ENCODE measurements at places on chromosomes 6 and 20.
A peak's percentile ranks its signal among the peaks of the same experiment; 100 is the strongest.

DNA sequence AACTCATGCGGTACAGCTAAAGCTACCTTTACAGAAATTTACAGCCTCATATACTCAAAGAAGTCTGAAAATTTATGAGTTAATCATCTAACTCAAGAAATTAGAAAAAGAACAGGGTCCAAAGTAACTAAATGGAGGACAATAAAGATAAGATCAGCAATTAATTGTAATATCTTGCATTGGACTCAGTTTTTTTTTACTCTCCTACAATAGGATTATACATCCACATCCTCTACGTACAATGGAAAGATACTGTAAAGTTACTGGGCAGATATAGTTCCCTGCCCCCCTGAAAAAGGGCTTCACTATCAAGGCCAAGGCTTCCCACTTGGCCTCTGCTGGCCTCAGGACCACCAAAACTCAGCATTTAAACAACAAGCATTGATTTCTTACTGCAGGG, 31.5 kb upstream of the MOCS1 start:
- no peak for DNase-seq

- peak; percentile 54 for DNase-seq
These were observed 8.2 kb downstream of the SENP6 start for GRCh38 chr6:75609639-75610590.

GRCh38 chr6:147881432-147881831, 372.9 kb downstream of the SAMD5 start:
- no peak for DNase-seq

DNA sequence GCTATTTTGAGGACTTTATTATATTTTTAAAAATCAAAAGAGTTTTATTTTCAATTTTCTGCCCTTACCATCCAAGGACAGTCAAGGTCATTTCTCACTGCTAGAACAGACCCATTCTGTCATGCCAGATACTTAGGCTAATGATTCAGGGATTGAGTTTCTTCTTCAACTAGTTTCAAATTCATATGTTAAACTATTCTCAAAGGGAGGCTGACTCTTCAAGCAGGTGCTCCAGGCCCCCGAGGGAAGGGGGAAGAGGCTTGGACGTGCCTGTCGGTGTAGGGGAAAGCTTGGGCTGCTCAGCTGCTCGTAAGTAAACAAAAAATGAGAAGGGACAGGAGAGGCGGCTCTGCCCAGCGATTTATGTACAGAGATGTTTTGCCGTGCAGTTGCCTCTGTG, 69.4 kb upstream of the MYLIP start:
- DNase-seq, result no peak

GRCh38 chr6:160678744-160679401, 14.8 kb upstream of the LPA start:
- DNase-seq, result no peak

DNA sequence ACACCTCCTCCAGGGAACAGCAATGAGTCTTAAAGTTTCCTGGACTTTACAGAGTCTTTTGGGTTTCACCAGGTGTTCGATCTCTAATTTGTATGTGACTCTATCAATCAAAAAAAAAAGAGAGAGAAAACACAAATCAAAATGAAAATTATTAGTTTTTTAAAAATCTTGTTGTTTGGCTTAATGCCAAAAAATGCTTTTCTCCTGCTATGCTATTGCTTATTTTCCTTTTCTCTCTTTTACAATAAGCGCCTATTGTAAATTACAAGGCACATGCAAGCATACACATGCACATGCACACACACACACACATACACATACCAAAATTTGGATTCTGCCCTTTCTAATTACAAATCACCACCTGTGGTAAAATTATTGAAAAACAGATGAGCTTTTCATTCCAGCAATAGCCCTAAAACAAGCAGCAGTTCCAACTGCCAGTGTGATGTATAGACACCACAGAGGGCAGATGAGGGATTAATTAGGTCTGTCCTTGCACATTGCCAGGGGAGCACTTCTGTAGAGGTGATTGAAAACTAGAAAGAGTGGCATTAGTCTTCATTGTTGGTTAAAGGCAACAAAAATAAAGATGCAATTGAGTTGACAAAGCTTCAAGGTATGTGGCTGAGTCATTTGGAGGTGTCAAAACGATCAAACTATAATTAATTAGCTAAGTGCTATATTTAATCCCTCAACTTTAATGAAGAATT, 631.7 kb downstream of the TFAP2B start:
- DNase-seq, result no peak

GRCh38 chr6:105359419-105360370, 43.2 kb downstream of the PREP start:
- peak; percentile 94 for DNase-seq

GRCh38 chr6:102137859-102138258, 744.4 kb downstream of the GRIK2 start:
- DNase-seq, result no peak

- DNase-seq, result no peak
These were observed 46.7 kb downstream of the SLC35D3 start for GRCh38 chr6:136968837-136969236.

- DNase-seq, result no peak
These were observed 420.9 kb upstream of the PLCB4 start for GRCh38 chr20:8647961-8648441.

DNA sequence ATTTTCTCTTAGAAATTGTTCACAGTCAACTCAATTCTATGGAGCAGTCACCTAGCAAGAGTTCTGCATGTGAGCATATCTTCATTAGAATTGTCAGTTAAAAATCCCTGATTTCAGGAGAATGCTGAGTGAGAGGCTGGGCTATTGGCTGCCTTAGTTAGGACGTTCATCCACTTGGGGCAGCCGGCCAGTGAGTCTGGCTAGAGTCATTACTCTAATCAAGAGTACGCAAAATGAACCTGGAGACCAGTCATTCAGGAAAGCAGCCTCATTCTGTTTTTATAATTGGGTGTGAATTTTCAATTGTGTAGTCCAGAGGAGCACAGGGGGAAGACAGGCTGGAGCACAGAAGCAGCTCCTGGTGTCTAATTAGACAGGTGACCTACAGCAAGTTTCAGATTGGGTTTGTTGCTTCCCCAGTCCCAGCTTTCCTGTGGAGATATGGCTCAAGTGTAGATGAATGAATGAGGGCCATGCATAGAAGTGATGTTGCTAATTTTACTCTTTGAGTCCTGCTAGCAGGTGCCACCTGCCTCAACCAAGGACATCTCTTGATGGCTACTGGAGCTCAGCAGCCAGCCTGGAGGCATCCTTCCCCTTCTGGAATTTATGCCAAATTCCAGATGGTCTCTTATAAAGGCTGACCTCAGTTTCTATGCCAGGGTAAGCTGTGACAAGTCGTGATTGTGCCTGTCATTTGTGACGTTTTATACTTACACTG, 265.7 kb downstream of the NKAIN2 start:
- no peak for DNase-seq

GRCh38 chr20:32554965-32555289, 30.2 kb downstream of the NOL4L start:
- DNase-seq, result no peak

- peak; percentile 19 for DNase-seq
These were observed 155.6 kb downstream of the OGFRL1 start for GRCh38 chr6:71444222-71444621.

DNA sequence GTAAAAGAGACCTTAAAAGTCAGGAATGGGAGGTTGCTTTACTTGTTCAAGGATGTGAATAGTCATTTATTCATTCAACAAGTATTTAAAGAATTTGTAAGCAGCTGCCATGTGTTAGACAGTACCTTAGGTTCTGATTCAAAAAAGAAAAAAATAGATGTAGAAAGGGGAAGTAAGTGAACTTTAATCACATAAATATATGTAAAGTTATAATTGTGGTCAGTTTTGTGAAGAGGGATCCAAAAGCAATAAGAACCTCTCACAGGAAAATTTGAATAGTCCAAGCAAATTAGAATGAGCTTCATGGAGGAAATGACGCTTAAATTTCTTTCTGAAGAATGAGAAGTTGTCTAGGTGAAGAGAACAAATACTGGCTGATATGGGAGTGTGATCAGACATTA, 596.1 kb upstream of the CITED2 start:
- DNase-seq, result peak; percentile 59

GRCh38 chr20:45892049-45892825, 1.1 kb downstream of the CTSA start:
- DNase-seq, result peak; percentile 57

GRCh38 chr20:21323640-21324039, 20.5 kb downstream of the XRN2 start:
- DNase-seq, result peak; percentile 69
